Right ventricle myocardium superior (tissue), 1 donor: ENCODE measurements at places on chromosomes 11 and 22.

- DNase-seq, result no peak
These were observed 130.7 kb downstream of the SOX6 start for GRCh38 chr11:16225623-16226022.

GRCh38 chr22:27130906-27131305, 473.5 kb downstream of the MIAT start:
- no peak for DNase-seq

GRCh38 chr22:29528144-29528543, 25.4 kb downstream of the THOC5 start:
- no peak for DNase-seq

DNA sequence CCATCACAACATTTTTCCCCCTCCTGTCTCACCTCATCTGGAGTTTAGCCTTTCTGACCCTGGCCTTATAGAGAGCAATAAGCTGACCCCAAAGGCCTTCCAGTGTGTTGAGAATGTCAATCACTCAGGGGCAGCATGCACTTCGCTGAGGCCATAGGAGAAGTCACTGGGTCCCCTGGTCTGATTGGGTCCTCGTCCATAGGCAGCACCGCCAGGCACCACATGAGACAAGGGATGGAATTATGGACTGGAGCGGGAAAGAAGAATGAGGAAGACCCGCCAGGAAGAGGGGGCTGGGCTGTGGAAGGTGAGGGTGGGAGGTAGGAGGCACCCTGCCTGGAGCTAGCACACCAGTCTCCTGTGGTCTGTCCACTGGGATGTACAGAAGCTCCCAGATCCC, 72.9 kb downstream of the DSCAML1 start:
- no peak for DNase-seq

GRCh38 chr11:68191661-68192579, 21.2 kb downstream of the KMT5B start:
- no peak for DNase-seq

DNA sequence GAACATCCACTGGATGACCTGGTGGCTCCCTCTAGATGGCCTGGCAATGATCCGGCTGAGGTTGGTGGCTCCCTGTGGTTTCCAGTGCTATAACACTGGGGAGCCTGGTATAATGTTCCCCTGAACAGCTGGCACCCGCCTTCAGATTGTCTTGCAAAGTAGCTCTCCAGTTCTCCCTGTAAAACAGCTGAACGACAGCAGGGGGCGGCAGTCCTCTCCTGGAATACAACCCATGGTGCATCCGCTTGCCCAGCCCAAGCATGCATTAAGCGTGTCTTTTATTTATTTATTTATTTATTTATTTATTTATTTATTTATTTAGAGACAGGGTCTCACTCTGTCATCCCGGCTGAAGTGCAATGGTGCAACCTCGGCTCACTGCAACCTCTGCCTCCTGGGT, 258.9 kb downstream of the BUD13 start:
- no peak for DNase-seq

DNA sequence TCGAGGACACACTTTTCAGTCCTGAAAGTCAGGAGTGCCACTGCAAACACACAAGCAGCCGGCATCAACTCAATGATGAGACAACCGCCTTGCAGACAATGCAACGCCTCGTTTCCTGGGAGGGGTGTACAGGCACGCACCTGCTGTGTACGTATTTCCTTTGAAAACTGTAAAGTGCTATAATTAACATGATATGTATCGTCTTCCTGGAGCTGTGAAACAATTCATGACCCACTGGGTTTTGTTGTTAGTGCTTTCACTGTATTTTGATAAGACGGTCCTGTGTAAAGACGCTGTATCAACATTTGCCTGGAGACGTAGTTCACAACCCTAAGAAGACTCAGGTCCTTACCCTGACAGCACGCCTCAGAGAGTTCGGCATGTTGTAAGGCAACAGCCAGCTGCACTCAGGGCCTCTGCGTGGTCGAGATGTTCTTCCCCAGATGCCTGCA, 105.7 kb upstream of the ANO1 start:
- no peak for DNase-seq

DNA sequence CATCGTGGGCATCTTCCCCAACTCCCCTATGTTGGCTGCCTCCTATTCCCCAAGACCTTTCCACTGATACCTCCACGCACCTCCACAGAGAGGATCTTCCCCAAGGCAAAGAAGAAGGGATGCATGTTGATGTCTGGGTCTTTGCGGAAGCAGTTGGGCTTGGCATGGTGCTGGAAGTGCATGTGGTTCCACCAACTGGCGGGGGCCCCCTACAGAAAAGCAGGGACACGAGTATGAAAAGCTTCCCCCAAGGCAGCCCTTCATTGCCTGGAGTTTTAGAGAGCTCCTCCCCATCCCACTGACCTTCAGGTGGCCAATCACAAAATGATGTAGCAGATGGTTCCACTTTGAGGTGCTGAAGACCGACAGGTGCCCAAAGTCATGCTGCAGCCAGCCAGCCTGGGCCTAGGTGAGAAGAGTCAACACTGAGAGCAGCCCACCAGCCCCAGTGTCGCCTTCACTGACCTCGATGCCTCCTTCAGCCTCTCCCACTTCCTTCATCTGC, 6.1 kb downstream of the FADS1 start:
- no peak for DNase-seq

DNA sequence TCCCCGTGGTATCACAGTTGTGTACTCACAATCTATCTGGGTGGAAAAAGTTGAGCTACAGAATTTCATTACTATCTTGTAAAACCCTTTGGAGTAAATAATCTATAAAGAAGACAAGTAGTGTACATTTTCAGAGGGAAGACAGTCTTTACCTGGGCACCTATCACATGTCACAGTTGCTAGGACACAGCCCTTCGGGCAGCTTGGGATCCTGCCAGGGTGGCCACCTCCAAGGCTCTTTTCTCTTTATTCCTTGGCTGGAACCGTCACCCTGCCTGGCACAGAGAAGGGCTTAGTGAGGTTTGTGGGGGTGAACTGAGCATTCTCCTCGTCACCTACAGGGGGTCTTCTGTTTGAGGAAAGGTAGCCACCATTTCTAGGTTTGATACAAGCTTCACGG, 23.6 kb downstream of the LRRC74B start:
- no peak for DNase-seq

- DNase-seq, result no peak
These were observed 161.8 kb upstream of the GRK3 start for GRCh38 chr22:25402501-25403283.

DNA sequence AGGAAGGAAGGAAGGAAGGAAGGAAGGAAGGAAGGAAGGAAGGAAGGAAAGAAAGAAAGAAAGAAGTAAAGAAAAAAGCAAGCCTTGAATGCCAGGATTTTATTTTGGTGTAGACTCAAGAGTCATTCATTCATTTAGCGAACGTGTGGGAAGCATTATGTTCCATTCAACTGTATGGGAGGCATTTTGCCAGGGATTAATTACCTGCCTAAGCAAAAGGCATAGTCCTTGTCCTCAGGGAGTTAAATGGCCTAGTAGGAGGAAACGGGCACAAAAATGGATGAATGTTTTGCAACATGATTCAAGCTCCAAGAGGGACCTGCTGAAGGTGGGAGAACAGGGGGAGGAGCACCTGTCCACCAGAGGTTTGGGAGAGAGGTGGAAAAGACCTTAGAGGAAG, 16.2 kb upstream of the ZNRF3 start:
- no peak for DNase-seq

- no peak for DNase-seq
These were observed 85.1 kb downstream of the TTC17 start for GRCh38 chr11:43443811-43444210.

DNA sequence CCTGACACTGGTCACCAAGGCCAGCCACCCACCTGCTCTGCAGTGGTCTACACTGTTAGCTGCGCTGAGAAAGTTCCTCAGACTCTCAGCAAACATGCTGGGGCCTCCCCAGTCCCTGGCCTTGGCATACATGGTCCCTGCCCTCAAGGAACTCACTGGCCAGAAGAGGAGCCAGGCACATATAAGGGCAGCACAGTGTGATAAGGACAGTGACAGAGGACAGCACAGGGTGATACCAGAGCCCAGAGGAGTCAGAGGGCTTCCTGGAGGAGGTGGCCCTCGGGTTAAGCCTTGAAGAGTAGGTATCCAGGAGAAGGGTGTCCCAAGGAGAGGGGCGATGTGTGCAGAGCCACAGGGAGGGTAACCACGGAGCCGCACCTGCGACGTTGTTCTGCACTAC, 624 bp downstream of the ART1 start:
- no peak for DNase-seq

GRCh38 chr11:122024278-122024677, 91.7 kb downstream of the BLID start:
- no peak for DNase-seq
